ENCODE measurements at places on chromosomes 2 and 18. TPM values are rescaled to one million over a fixed set of nuclear protein-coding genes. Genes with fewer than 3 reads are reported as not detected.

GRCh38 chr2:62785216-62785615 is 79.7 kb downstream of the EHBP1 start:
- H3K36me3 ChIP-seq = peaks cover 13% of the 10 kb centered on the region

DNA sequence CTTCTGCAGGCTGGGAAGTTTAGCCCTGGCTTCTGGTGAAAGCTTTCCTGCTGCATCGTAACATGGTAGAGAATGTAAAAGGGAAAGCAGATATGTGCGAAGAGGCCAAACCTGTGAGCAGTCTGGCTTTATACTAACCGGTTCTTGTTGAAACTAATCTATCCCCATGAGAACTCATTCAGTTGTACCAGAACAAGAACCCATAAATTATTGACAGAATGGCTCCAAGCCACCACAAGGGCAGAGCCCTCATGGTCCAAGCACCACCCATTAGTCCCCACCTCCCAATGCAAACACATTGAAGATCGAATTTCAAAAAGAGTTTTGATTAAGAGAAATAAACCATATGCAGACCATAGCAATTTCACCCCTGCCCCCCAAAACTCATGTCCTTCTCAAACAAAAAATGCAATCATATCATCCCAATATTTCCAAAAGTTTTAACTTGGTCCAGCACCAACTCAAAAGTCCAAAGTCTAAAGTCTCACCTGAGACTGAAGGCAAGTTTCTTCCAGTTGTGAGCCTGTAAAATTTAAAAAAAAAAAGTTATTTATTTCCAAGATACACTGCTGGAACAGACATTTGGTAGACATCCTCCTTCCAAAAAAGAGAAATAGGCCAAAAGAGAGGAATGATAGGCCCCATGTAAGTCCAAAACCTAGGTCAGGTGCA is 318.9 kb downstream of the CNTNAP5 start:
- H3K27me3 ChIP-seq = no peaks in the 10 kb centered on the region
- no peaks in the 10 kb centered on the region for H3K36me3 ChIP-seq
- no peak overlapping the region for H3K4me3 ChIP-seq
- H3K27ac ChIP-seq = no peak overlapping the region

DNA sequence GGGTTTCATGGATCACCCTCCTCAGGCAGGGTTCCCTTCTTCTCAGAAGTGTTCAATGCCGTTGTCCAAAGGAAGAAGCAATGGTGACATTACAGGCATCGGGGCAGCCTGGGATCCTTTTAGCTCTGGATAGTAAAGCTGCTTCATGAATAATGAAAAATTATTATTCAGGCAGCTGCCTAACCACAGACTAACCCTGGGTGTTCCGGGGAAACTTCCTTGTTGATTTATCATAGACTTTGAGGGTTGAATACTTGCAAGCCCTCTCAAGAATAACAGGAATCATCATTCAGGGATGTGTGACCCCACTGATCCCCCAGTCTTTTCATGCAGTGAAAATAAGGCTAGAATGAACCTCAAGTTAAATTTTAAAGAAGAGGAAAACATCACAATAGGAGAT is 419.4 kb downstream of the MEIS1 start:
- H3K4me1 ChIP-seq = no peaks in the 10 kb centered on the region
- DNase-seq = no peak
- no peaks in the 10 kb centered on the region for H3K27me3 ChIP-seq

DNA sequence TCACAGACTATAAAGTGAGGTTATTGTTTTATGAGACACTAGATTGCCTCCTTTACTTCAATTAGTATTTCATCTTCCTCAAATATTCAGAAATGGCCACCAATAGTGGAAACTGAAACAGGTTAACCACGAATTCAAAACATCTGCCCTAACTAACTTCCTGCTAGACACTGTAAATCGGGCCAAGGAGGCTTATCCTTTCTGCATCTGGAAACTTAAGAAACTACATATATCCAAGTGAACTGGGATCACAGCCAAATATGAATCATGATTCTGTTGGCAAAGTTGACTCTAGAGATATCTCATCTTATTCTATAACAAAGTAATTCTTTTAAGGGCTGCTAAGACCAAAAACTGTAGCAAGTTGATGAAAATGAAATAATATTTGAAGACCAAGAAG is 136.6 kb upstream of the ZC3H15 start:
- peaks cover 6% of the 10 kb centered on the region for H3K4me1 ChIP-seq
- DNase-seq = no peak
- H3K4me3 ChIP-seq = no peak overlapping the region

GRCh38 chr2:192072261-192072660 is 122.5 kb downstream of the TMEFF2 start:
- no peaks in the 10 kb centered on the region for H3K36me3 ChIP-seq
- no peak for DNase-seq
- no peak overlapping the region for H3K27ac ChIP-seq
- H3K4me3 ChIP-seq = no peak overlapping the region
- peaks cover 30% of the 10 kb centered on the region for H3K4me1 ChIP-seq

- H3K4me3 ChIP-seq = no peak overlapping the region
- DNase-seq = no peak
- no peaks in the 10 kb centered on the region for H3K4me1 ChIP-seq
- H3K27me3 ChIP-seq = no peaks in the 10 kb centered on the region
- no peaks in the 10 kb centered on the region for H3K36me3 ChIP-seq
Measured at GRCh38 chr18:30522288-30522929, 520.1 kb downstream of the DSC3 start.

- H3K27me3 ChIP-seq = no peaks in the 10 kb centered on the region
- peaks cover 10% of the 10 kb centered on the region for H3K4me1 ChIP-seq
- no peak for DNase-seq
- no peak overlapping the region for H3K4me3 ChIP-seq
- peaks cover 8% of the 10 kb centered on the region for H3K36me3 ChIP-seq
- no peak overlapping the region for H3K27ac ChIP-seq
Measured at GRCh38 chr2:102064679-102065674, 73.2 kb downstream of the IL1R2 start.

- no peak overlapping the region for H3K27ac ChIP-seq
- H3K4me3 ChIP-seq = no peak overlapping the region
- peaks cover 19% of the 10 kb centered on the region for H3K27me3 ChIP-seq
- H3K4me1 ChIP-seq = no peaks in the 10 kb centered on the region
Measured at GRCh38 chr2:219737270-219737691, 109.9 kb downstream of the SLC4A3 start.

GRCh38 chr2:8225798-8226197 is 456.1 kb upstream of the ID2 start:
- no peaks in the 10 kb centered on the region for H3K36me3 ChIP-seq
- no peak for DNase-seq
- H3K27me3 ChIP-seq = no peaks in the 10 kb centered on the region

GRCh38 chr2:8658064-8658862 is 23.6 kb upstream of the ID2 start:
- H3K27me3 ChIP-seq = peaks cover 72% of the 10 kb centered on the region
- no peak overlapping the region for H3K4me3 ChIP-seq

DNA sequence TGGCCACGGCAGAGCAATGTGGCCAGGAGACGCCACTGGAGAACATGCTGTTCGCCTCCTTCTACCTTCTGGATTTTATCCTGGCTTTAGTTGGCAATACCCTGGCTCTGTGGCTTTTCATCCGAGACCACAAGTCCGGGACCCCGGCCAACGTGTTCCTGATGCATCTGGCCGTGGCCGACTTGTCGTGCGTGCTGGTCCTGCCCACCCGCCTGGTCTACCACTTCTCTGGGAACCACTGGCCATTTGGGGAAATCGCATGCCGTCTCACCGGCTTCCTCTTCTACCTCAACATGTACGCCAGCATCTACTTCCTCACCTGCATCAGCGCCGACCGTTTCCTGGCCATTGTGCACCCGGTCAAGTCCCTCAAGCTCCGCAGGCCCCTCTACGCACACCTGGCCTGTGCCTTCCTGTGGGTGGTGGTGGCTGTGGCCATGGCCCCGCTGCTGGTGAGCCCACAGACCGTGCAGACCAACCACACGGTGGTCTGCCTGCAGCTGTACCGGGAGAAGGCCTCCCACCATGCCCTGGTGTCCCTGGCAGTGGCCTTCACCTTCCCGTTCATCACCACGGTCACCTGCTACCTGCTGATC is 4.9 kb downstream of the GPR17 start:
- H3K27me3 ChIP-seq = no peaks in the 10 kb centered on the region
- no peak for DNase-seq
- H3K4me1 ChIP-seq = peaks cover 11% of the 10 kb centered on the region
- H3K4me3 ChIP-seq = no peak overlapping the region

DNA sequence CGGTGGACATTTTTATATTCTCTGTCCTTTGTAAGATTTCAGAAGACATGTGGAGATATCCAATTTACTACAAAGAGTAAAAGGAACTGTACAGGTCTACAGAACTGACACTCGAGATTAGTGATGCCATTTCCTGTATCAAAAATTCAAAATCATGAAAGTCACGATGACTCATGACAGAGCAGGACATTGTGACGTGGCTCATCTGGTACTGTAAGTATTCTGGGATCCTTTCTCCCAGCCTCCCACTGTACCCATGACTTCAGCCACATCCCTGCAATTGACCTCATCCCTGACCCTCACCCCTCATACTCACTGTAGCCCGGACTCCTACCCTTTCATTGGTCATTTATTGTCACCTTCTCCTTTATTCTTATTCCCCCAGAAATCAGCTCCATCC is 736.5 kb downstream of the EPHA4 start:
- H3K4me1 ChIP-seq = no peaks in the 10 kb centered on the region
- H3K27ac ChIP-seq = no peak overlapping the region
- H3K27me3 ChIP-seq = no peaks in the 10 kb centered on the region
- no peak overlapping the region for H3K4me3 ChIP-seq

- H3K4me3 ChIP-seq = peak overlapping the region; percentile 86
- peaks cover 61% of the 10 kb centered on the region for H3K4me1 ChIP-seq
- H3K27ac ChIP-seq = peak overlapping the region; percentile 91
- H3K27me3 ChIP-seq = no peaks in the 10 kb centered on the region
- H3K36me3 ChIP-seq = no peaks in the 10 kb centered on the region
Measured at GRCh38 chr2:37653805-37654378, 17.6 kb downstream of the CDC42EP3 start.

- no peak overlapping the region for H3K27ac ChIP-seq
- H3K4me1 ChIP-seq = no peaks in the 10 kb centered on the region
- peak; percentile 58 for DNase-seq
- H3K36me3 ChIP-seq = no peaks in the 10 kb centered on the region
Measured at GRCh38 chr2:208072250-208072892, 47.0 kb upstream of the PLEKHM3 start.

DNA sequence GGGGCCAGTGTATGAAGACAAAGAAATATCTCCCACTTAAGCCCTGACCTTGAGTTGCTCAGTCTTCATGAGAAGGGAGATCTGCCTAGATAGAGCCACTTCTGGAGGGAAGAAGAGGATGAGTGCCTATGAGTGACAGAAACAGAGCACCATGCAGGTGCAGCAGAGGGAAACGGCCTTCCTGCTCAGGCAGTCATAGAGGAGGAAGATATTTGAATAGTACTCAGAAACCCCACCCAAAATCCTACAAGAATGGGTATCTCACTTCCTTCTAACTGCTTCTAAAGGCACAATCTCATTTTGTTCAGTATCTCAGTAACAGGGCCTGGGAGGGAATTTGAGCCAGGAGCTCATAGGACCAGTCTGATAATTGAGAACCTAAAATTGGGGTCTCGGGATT is 339.3 kb downstream of the ALK start:
- H3K36me3 ChIP-seq = no peaks in the 10 kb centered on the region
- H3K27me3 ChIP-seq = no peaks in the 10 kb centered on the region
- H3K4me3 ChIP-seq = no peak overlapping the region
- no peak for DNase-seq
- H3K27ac ChIP-seq = no peak overlapping the region

FIGLA gene
- not detected for total RNA-seq

OST4 gene
- 268 TPM for total RNA-seq

IL36B gene
- not detected for total RNA-seq

IL1RN gene
- not detected for total RNA-seq

GPR75 gene
- 5.2 TPM for total RNA-seq

Data from naive thymus-derived CD8-positive, alpha-beta T cell (primary cell).